ENCODE measurements at places on chromosomes 3 and 15.
A peak's percentile ranks its signal among the peaks of the same experiment; 100 is the strongest.

DNA sequence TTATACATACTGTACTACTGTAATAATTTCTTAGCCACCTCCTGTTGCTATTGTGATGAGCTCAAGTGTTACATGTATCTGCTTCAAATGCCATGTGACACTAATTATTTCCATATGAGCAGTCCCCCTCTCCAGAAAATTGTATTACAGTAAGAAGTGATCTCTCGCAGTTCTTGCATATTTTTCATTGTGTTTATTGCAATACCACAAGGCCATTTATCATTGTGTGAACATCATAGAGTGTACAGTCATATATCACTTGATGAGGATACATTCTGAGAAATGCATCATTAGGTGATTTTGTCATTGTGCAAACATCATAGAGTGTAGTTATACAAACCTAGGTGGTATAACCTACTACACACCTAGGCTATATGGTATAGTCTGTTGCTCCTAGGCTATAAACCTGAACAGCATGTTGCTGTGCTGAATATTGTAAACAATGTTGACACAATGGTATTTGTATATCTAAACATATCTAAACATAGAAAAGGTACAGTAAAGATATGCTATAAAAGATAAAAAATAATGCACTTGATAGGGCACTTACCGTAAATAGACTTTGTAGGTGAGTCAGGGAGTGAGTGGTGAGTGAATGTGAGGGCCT, 189.6 kb upstream of the MLF1 start:
- DNase-seq: no peak

DNA sequence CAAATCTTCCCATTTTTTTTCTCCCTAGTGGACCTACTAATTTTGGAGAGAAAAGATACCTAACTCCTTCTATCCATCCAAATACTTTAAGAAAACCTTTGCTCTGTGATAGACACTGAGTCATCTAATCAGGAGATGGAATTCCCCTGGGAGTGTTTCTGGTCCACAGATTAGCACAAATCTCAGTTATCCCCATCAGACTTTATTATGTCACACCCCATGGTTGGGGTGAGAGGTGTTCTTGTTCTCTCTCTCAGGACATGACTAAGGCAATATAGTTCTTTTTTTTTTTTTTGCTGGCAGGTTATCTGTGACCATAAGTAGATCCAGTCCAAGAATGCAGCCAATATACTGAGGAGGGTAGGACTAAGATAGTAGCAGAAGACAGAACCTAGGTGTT, 15.8 kb downstream of the SLC9A9 start:
- DNase-seq: no peak

DNA sequence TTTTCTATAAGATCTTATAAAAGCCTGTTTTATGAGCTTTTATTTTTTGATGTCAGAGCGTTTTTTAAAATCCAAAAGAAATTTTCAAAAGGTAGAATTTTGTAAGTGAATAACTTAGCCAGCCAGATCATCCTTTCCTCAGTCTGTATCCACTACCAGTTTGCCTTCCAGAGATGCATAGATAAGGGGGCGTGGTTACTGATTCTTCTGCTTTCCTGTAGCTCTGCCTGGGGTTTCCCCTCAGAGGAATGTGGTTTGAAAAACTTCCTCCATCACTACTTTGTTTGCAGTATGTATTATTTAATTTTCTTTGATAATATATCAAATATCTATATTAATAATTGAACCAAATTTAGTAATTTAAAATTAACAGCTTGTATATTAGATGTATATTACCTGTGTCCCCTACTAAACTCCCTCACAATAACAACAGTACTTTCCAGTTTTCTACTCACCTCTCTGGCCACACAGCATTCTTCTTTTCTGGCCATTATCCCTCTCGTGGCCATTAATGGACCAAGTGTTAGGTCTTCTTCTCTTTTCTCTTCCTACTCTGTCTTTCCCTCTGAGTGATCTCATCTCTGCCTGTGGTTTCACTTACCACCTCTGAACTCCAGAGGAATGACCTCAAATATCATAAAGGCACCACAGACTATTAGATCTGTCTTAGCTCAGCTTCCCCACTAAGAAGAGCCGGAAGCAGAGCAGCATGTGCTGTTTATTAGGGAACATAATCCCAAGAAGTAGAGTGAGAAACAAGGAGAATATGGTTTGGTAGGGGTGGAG, 239.7 kb downstream of the UBE2E2 start:
- DNase-seq: peak; percentile 64

- no peak for DNase-seq
Measured at GRCh38 chr15:95739131-95739530, 591.4 kb upstream of the NR2F2 start.

DNA sequence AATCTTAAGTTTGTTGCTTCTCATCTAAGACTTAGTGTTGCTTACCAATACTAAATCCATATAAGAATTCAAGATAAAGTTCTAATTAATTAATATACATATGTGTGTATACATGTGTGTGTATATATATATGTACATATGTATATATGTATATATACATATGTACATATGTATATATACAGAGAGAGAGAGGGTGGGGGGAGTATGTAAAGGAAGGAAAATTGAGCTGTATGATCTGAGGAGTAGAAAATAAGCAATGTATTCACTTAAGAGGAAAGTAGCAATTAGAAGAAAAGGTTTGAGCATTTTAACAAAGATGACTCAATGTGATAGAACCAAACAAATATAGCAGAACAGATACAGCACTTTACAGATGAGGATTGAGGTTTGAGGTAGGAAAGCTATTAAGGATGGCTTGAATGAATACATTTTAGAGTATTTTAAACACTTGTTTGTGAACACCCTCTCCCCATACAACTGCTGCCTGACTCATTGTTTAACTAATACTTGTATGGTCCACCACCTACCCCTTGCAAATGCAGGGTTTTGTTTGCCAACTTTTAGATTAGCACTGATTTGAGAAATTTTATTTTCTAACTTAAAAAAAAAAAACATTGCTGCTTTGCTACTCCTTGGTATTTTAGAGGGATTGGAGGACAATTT, 681.1 kb upstream of the CADM2 start:
- no peak for DNase-seq

- DNase-seq: no peak
Measured at GRCh38 chr3:156576051-156576450, 21.1 kb upstream of the SSR3 start.

DNA sequence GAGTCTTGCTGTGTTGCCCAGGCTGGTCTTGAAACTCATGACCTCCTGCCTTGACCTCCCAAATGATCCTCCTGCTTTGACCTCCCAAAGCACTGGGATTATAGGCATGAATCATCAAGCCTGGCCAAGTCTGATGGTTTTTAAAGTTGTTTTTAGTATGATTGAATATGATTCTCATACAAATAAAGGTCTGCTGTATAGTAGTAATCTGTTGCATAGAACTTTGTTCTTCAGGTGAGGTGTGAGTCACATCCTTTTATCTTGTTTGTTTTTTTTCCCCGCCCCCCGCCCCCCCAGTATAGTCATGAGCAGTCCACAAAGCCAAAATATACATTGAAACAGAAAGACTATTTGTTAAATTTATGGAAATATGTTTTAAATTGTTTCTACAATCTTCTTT, 39.0 kb downstream of the UBE2E2 start:
- no peak for DNase-seq

- no peak for DNase-seq
Measured at GRCh38 chr3:153372326-153372725, 210.3 kb downstream of the RAP2B start.

- DNase-seq: no peak
Measured at GRCh38 chr3:182005219-182005618, 293.5 kb downstream of the SOX2 start.

DNA sequence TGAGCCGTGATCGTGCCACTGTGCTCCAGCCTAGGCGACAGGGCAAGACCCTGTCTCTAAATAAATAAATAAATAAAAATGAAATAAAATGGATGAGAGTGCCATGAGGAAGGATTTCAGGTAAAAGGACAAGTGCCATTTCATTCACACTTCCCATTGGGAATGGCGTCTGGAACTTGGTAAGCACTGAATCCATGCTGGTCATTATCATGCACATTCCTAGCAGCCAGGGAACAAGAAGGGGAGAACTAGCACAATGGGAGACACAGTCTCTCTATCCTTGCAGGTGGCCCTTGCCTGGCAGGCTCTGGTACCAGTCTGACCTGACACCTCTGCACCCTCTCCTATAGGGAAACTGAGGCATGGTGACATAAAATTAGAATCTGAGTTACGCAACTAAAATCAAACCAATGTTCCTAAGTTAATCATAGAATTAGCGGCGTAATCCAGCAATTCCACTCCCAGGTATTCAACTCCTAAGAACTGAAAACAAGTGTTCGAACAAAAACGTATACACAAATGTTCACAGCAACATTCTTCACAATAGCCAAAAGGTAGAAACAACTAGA, 70.8 kb upstream of the MFGE8 start:
- DNase-seq: no peak

DNA sequence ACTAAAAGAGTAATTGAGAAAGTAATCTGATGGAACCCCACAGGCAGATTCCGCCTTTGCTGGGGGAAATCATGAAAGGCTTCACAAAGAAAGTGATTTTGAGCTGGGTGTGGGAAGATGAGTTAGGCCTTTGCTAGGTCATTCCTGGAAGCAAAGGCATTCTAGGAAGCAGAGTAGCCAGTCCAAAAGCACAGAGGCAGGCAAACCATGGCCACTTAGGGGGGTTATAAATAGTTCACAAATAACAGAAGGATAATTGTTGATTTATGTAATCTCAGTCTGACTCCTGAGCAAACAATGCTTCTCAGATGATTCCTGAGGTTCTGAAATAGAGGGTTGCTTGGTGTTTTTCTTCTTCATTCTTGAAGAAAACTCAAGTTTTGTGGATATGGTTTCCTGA, 576.3 kb downstream of the NTRK3 start:
- DNase-seq: no peak

DNA sequence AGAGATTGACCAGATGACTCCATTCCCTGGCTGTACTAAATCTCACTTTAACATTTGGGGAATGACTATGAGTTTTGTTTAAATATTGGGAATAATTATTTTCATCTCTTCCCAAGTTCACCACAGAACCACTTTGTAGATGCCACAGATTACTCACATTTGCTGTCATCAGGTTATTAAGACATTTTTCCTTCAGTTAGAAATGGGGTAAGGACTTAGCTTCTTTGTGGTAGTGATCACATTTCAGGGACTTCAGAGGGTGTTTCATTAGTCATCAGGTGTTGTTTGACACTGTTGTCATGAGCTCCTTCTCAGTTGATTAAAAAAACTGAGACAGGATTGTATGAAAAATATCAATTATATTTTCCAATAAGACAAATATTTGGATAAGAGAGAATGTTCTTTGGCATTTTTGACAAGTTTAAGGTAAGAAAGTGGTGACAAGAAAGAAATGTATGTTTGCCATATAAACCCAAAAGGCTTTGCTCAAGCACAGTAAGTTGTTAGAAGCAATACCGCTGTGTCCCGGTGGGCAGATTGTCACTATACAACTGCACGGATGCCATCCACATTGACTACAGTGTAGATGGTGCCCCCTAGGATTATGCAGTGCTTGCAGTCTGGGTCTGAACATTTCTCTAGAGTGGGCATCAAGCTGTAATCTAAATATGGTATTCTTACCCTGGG, 22.3 kb downstream of the FBXL2 start:
- DNase-seq: no peak

- no peak for DNase-seq
Measured at GRCh38 chr3:163812006-163812405, 1266.3 kb downstream of the SI start.

- DNase-seq: peak; percentile 62
Measured at GRCh38 chr15:97692301-97693015, 268.0 kb upstream of the ARRDC4 start.

DNA sequence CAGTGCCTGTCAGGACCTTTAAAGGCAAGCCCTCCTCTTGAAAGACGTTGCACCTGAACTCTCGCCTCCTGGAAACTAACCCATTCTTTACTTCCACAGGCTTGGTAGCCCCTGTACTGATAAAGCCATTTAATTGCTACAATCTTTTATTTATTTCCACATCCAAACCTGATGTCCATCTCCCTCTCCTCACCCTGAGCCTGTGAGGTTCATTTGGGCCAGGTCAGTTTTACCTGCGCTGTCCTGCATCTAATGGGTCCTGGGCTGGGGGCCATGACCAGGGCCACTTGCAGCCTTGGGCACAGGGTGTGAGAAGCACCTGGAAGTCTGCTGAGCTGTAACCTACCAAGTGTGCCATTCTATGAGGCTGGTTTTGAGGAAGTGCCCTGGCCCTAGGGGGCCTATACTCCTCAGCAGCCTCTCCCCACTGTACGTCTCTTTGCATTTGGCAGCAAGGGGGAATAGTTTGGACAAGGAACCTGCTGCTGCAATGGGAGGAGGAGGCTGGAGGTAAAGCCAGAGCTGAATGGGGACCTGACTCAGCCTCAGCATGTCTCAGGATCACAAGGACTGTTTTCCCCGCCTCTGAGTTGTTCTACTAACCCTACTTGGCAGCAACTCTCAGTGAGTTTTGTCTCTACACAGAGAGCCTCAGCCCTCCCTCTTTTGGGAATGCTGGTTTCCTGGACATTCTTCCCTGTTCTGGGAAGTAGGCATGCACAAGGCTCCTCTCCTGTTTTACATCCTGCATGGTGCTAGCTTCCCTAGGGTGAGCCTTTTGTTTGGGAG, 53.8 kb downstream of the WDR76 start:
- DNase-seq: no peak
